ENCODE measurements at places on chromosomes 4 and X.

DNA sequence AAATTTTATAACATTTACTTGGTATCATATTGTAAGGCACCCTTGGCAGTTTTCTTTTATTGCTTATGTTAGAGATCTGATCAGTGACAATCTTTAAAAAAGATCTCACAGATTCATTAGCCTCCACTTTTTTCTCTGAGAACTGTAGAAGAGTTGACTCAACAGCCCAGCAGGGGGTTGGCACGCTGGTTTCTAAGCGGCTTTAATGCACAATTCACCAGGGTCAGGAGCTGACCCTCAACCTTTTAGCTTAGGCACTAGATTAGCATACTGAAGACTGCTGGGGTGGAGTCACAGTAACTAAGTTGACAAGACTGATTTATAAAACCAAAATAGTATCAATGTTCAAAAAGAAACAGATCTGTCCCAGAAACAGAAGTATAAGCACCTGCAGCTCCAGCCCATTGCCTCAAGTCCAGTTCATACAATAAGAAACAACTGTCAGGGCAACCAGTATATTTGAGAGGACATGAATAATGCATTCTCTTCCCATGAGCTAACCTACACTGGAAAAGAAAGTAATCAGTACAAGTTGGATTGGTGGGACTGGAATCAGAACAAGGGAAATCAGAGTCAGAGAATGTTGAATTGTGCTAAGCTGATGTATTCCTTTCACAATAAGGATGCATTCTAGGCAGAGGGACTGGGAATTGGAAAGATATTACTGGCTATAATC is 77.6 kb downstream of the PDE5A start:
- DNase-seq = no peak

DNA sequence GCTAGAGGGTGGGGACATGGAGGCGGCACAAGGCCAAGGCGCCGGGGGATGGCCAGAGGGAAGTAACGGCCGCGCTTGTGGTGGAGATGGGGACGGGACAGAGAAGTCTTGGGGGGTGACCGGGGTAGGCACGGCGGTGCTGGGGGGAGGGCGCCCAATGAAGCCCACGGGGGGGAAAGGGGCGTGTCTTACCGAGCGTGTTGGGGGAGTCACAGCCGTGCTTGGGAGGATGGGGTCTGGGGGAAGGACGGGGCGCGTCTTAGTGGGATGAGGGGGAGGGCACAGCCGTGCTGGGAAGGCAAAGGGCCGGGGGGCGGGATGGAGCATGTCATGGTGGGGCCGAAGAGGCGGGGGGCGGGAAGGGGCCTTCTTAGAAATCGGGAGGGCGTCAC is 952 bp downstream of the ARSD start:
- DNase-seq = peak; percentile 92

GRCh38 chr4:73257651-73258435 is 755 bp downstream of the ANKRD17 start:
- no peak for DNase-seq

DNA sequence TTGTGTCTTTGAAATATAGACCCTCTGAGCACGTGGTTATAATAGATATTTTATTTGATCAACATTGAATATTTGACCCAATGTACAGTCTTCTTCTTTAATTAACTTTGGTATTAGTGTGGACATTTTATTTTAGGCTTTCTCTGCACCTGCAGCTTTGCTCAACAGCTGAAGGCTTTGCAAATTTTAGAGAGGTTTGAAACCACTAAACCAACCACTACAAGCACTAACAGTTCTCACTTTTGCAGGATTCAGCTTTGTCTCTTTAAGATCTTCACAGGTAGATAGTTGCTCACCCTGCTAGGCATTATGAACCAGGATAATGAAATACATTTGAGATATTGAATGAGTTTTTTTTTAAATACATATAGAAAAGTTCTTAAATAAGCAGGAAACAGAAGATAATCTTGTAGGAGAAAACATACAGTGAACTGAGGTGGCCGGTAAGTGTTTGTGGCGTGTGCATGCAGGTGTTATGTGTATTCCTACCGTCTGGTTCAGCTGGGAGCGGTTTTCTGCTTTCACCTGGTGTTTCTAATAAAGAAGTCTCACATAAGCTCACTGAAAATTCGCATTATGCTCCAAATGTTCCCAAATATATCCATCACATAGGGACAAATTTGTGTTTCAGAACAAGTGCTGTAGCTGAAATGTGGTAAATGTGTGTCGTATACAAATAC is 1508.3 kb upstream of the TENM3 start:
- no peak for DNase-seq

- no peak for DNase-seq
Observed at GRCh38 chr4:48243887-48244286, 25.8 kb downstream of the TEC start.

DNA sequence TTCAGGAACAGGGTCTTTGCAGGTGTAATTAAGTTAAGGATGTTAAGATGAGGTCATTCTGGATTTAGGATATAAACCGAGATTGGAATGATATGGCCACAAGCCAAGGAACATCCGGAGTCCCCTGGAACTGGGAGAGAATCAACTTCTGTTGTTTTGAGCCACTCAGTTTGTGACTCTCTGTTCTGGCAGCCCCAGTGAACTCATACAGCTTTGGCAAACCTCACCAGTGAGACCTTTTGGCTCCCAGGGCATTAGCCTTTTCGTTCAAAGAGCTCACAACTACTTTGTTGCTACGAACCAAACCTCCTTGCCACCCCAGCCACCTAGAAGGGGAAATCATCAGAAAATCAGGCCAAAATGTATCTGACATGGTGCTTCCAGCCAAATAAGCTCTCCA is 80.4 kb downstream of the MTMR1 start:
- no peak for DNase-seq

- DNase-seq = no peak
Observed at GRCh38 chrX:105017641-105018040, 202.9 kb downstream of the TEX13A start.

DNA sequence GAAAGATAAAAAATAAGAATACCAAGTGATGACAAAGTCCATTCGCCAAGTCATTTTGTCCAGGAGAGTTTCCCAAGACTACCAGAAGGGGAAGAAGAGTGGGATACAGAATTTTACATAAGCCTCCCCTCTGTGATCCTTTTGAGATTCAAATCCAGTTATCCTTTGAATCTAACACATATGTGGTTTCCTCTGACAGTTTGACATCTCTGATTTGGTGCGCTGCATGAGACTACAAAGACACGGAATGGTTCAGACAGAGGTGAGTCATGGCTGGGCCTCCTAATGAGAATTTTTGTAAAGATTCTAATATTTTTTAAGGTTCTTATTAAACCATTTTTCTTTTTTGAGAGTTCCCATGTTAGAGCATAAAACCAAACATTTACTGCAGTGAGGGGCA is 38.3 kb downstream of the SLC10A6 start:
- DNase-seq = no peak

DNA sequence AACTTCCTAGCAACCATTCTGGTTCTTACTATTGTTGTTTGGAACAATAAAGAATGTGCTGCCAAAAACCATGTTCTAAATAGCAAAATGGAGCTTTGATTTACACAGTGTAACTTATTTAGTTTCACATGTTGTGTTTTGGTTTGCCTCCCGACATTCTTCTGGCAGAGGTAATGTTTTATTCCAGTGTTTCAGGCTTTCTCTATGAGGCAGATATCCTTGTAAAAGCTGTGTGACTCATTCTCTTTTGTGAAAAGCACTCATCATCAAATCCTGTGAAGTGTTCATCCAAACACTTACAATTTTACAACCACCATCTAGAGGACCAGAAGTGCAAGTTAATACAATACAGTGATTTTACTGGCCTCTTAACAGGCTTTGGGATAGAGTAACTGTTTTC is 219.0 kb upstream of the GIMD1 start:
- DNase-seq = no peak

GRCh38 chr4:7768736-7769135 is 170.9 kb downstream of the AFAP1 start:
- no peak for DNase-seq

GRCh38 chr4:10965196-10965595 is 280.6 kb upstream of the CLNK start:
- DNase-seq = peak; percentile 66

- DNase-seq = no peak
Observed at GRCh38 chr4:111263836-111264235, 641.0 kb upstream of the PITX2 start.

DNA sequence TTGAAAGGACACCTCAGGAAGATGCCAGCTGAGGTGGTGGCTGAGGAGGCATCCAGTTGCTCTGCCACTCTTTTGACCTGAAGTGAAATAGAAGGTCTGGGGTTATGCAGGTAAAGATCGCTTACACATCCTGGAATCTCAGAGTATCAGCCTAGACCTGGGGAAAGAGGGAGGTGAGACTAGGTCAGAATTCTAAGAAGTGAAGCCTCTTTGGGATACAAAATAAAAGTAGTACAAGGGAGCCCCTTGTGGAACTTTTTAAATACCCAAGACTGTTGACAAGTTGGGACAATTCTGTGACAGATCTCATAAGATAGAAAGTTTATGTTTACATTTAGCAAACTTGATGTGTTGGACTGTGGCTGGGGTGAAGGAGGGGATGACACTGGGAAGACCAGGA is 263.1 kb downstream of the SPRY1 start:
- no peak for DNase-seq

DNA sequence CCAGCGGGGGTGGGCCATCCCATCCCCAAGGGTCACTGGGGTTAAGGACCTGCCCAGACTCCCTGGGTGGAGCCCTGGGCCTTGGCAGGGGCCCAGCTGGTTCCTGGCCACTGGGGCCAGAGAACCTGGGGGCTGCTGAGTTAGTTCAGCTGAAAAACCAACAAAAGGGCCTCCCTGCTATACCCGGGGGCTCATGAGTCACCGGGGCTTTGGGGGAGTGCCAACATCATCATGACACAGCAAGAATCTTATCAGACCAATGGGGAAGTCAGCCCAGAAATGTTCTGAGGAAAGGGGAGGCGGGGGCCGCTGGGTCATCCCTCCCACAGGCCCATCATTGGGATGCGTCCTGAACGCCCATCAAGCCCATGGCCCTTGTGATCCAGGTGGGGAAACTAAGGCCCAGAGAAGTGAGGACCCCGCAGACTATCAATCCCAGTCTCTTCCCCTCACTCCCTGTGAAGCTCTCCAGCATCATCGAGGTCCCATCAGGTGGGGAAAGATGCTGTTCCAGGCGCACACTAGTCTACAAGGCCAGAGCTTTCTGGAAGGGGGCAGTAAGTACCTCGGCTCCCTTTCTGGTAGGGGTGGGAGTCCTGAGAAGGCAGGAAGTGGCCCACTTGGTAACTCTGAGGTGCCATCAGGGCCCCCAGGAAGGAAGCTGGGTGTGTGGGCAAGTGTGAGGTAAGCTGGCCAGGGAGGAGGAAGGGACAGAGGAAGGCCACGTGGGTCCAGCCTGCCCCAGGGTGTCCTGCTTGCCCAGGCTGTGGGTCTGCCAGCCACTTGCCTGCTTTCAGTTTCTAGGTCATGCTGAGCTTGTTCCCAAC is 4.5 kb downstream of the G6PD start:
- DNase-seq = no peak

- no peak for DNase-seq
Observed at GRCh38 chr4:80498725-80499124, 163.2 kb downstream of the CFAP299 start.

GRCh38 chr4:145414841-145415240 is 66.8 kb upstream of the SMAD1 start:
- DNase-seq = no peak

DNA sequence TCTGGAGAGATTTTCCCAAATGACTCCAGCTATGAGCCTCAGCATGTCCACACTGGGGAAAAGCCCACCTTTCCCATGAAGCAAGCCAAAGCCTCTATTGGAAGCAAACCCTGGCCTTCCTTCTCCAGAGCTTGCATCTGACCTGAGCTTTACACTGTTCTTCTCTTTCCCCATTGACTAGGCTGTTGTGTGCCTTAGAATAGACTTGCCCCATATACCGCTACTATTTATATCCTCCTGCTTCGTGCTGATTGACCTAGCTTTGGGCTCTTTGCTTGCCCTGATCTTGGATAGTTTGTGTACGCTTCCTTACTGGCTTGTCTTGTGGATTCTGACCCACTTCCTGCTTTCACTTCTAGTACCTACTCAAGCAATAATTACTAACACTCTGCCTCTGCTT is 30.9 kb downstream of the FAM9B start:
- DNase-seq = no peak

DNA sequence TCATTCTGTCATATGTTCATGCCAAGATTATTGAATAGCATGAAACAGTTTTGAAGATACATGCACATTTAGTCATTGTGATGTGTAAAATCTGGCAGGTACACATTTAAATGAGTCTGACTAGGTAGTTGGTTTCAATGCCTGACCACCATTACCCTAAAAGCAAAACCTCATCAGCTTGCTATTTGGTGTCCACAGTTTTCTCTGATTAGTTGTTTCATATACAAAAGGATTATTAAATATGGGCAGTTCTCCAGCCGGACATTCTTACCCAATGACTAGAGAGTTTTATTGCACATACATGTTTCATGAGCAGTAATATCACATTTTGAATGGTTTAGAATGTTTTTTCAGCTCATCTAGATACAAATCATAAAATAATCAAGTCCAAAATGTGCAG is 23.7 kb downstream of the DCHS2 start:
- DNase-seq = no peak

DNA sequence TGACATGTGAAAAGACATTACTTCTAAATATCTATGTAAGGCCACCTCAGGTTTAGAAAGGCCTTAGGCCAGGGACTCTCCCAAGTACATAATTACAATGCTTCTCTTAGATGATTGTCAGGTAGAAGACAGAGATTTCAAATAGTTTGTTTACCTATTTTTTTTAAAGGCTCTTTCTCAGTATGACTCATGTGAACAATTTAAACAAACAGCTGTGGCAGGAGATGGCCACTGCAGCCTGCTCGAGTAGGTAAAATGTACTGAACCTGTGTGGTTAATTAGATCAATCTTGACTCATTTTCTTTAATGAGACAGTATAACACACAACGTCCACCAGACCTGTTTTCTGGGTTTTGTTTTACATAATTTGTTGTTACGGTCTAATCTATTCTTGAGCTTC is 50.2 kb downstream of the LEF1 start:
- no peak for DNase-seq

DNA sequence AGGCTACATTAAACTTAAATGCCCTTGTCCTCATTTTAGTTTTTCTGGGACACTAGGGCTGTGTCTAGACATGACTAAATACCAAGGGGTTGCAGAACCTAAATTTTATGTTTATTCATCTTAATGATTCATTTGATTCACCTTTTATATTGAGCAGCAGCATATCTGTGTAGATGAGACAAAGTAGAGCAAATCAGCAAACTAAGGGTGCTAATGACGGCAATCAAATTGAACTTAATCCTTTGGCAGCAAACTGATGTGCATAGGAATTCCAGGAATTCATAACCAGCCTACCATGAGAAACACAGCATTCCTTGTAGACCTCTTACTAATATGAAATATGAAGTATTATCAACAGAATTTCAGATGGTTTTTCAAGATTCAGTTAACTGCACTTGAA is 25.1 kb downstream of the EPHA5 start:
- DNase-seq = no peak

GRCh38 chr4:97720869-97721432 is 422.3 kb downstream of the STPG2 start:
- DNase-seq = no peak

- no peak for DNase-seq
Observed at GRCh38 chr4:10691651-10692050, 7.1 kb upstream of the CLNK start.
